Lung (tissue), 17 donors: ENCODE measurements at places on chromosomes 7 and 10. TPM values are rescaled to one million over a fixed set of nuclear protein-coding genes. Genes with fewer than 3 reads are reported as not detected.
A peak's percentile ranks its signal among the peaks of the same experiment; 100 is the strongest.

DNA sequence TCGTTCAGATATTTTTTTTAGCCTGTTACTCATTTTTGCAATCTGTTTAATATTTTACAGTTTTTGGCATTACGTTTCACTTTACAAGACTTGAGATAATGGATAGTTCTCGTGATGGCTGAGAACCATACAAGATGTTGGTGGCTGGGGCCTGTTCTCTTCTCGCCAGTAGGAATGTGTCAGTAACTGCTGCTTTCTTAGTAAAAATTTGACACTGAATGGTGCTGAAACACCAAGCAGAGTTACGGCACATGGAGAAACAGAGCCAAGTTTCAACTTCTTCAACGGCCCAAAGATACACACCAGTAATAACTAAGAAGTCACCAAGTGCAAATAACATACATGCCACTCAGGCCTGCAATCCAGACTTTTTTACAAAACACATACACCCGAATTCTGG lies 130.4 kb downstream of the NRP1 start:
- DNase-seq = no peak

DNA sequence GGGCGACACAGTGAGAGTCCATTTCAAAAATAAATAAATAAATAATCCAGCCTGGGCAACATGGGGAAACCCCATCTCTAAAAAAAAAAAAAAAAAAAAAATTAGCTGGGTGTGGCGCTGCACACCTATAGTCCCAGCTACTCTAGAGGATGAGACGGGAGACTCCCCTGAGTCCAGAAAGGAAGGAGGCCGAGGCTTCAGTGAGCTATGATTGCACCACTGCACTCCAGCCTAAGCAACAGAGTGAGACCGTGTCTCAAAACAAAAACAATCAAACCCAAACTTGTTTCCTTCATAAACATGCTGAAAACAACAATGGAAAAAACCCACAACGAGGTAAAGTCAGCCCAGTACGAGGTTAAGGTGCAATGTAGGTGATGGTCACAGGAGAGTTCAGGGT lies 1.2 kb downstream of the COX19 start:
- DNase-seq = no peak

The PTF1A gene
- not detected for total RNA-seq

The NRP1 gene
- total RNA-seq = 188 TPM

DNA sequence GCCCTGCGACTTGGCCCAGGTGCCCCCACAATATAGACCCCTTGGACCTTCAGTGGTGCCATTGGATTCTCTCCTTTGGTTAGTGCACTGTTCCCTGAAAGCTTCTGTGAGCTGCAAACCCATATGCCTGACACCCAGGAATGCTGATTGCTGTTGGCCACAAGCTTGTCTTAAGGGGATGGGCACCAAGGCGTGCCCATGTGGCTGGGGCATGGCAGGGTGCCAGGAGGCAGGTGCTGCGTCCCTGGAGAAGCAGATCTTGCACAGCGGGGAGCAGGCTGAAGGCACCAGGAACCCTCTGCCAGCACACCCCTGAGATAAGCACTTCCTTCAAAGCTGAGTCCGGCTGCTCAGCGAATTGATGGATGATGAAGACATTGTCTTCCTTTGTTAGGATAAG lies 411.8 kb downstream of the SDK1 start:
- no peak for DNase-seq

DNA sequence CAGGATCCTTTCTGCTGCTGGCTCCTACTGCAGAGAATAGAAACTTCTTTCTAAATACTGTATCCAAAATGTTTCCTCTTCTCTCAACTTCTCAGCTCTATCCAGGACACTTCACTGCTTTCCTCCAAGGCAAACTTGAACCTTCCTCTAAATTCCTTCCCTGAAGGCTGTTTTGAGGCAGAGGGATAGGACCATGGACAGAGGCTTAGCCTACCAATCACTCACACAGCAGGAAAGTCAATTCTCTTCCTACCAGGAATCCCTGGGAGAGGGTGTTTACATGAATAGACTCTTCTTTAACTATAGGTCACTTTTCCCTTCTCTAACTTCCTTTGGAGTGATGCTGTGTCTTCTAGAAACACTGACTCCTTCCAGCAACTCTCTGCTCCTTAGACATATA lies 115.6 kb upstream of the MKLN1 start:
- DNase-seq = no peak

DNA sequence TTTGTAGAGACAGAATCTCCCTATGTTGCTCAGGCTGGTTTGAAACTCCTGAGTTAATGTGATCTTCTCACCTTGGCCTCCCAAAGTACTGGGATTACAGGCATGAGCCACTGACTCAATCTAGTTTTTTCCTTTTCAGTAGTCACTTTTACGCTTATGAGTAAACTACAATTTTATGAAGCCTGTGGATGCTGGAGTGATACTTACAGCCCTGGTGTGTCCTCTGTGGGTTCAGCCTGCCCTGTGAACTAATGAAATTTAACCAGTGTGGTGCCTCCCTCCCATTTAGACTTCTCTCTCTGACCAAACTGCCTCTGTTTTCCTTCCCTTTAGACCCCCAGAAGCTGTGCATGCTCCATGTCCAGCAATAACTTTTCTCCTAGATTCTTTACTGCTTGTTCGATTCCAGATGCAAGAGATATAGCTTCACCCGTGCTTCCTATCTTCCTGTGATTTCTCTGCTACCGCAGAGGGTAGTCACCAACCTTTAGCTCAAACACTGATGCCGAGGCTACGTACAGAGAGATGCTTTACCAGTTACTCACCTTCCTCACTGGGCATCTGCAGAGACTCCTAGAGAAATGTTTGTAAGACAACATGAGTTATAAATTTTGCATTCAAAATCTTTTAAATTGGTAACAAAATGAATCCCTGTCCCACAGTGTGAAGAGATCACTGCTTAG lies 90.8 kb downstream of the KIAA1217 start:
- DNase-seq = no peak

- DNase-seq = peak; percentile 59
Observed at GRCh38 chr10:43350156-43350555, 21.3 kb upstream of the FXYD4 start.

The FAM20C gene
- 86.9 TPM for total RNA-seq

DNA sequence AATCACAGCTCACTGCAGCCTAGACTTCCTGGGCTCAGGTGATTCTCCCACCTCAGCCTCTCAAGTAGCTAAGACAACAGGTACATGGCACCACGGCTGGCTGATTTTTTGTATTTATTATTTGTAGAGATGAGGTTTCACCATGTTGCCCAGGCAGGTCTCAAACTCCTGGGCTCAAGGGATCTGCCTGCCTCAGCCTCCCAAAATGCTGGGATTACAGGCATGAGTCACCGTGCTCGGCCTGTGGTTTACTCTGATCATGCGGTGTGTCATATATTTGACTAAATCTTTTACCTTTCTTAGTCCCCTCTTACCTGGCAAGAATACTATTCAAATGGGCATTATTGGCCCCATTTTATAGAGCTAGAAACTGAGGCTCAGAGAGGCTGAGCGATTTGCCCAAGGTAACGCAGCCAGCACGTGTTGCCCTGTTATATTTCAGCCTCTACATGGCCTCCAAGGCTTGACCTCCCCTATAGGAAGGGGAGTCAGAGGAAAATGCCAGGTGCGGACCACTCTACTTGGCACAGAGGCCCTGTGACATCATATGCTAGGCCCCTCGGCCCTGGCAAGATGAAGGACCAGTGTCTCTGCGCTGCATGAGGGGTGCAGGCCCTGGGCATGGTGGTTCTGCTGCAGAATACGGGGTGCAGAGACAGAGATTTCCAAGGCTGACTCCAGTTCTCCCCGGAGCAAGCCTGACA lies 8.2 kb downstream of the ZCCHC24 start:
- DNase-seq = no peak

DNA sequence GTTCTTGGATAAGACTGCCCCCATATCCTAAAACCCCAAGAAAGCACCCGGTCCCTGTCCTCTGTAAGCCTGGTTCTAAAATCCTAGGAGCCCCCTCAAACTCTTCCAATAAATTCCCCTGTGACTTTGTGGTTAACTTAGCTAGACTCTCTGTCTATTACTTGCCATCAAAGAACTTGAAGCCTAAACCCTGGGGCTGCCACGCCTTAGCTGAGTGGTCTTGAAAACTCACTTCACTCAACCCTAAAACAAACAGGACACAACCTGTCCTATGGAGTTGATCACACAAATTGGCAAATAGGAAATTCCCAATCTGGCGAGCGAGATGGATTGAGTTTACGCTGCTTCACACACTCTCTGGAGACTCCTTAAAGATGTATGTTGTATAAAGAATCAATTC lies 191.4 kb upstream of the SVIL start:
- DNase-seq = no peak
